Stimulated activated CD8-positive, alpha-beta memory T cell treated with anti-CD3 and anti-CD28 coated beads, Interleukin-15, amount 100 ng/mL, for 4 hours (primary cell): ENCODE measurements at places on chromosomes 2 and 18.

- DNase-seq, result no peak
Measured at GRCh38 chr2:240564561-240565332, 3.5 kb upstream of the RNPEPL1 start.

GRCh38 chr2:2108756-2109155, 222.3 kb downstream of the MYT1L start:
- no peak for DNase-seq

GRCh38 chr18:36035253-36035652, 32.1 kb downstream of the RPRD1A start:
- no peak for DNase-seq

DNA sequence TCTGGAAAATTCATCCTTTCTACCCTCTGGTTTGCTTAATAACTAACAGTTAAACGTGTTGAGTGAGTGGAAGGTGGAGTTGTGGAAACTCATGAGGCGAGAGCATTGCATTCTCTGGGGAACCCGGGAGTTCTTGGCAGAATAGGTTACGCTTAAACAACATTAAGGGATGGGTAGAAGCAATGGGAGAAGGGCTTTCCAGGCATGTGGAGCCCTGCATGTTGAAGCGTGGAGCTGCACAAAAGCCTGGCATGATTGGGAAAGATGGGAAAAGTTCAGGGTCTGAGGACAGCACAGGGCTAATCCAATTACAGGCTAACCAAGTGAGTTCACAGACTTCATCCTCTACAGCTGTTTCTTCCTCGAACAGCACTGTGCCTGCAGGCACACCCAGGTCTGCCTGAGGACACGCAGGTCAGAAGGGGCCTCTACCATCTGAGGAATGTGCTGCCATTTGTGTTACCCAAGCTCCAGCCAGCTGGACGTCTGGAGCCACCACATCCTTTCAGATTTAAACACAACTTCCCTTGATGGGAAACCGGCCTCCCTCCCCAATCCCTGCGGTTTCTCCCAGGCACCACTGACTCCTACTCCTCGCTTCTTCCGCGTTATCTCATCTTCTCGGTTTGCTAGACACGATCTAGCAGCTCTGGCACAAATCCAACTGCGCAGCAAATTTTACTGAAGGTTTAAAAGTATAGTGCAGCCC, 164.2 kb downstream of the ANTXR1 start:
- no peak for DNase-seq

DNA sequence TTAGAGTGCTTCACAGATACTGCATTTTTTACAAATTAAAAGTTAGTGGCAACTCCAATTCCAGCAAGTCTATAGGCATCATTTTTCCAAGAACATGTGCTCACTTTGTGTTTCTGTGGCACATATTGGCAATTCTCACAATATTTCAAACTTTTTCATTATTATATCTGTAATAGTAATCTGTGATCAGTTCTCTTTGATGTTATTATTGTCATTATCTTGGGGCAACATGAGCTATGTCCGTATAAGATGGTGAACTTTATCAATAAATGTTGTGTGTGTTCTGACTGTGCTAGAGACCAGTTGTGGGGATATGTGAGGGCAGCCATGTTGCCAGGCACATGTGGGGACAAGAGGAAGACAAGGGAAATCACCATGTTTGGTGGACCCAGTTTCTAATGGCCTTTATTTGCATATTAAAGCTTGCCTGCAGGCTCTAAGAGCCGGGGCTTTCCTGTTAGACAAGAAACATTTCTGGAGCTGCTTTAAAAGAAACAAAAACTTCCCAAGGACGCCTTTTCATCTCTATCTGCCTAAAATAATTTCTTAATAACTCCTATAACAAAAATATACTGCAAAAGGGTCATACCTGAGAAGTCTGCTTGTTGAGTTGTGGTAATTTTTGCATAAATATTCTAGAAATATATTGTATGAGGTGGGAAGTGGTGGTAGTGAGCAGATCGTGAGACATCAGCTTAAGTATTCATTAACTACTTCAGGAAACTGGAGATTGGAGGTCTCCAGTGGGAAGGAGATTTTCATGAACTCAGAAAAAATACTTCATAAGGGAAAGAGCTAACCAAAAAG, 37.2 kb downstream of the KYNU start:
- DNase-seq, result no peak

- DNase-seq, result no peak
Measured at GRCh38 chr2:230922951-230923717, 1.9 kb downstream of the GPR55 start.

DNA sequence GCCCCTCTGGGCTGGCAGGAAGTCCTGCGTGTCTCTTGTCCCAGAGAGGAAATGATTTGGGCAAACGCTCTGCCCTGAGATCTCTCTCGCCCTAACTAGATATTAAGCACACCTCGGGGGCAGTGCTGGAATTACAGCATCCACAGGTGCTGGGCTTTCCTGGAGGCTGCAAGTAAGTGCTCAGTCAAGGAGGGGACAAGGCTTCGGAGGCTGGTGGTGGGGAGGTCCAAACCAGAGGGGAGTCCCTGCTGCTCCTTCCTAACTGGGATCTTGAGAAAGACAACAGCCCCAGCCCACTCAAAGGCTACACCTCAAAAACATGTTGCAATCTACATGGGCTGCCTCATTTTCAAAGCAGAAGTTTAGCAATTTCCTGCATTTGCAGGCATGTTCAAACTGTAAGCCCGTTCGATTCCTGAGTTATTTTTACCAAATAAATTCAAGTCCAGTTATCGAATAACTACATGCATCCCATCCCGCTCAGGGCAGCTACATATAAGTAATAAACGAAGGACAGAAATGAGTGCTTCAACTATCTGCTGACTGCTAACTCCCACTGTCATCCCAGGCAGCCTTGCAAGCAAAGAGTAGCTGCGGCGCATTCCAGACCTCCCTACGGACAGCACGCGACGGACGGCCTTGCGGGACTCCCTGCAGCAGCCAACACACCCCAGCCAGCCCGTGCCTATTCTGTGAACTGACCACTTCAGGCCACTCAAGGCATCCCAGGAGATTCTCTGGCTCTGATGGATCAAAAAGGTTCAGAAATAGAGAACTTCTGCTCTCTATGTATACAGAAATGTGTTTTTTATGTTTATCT, 27.5 kb downstream of the ZNF516 start:
- DNase-seq, result no peak

- no peak for DNase-seq
Measured at GRCh38 chr2:34012715-34013302, 413.7 kb upstream of the FAM98A start.

DNA sequence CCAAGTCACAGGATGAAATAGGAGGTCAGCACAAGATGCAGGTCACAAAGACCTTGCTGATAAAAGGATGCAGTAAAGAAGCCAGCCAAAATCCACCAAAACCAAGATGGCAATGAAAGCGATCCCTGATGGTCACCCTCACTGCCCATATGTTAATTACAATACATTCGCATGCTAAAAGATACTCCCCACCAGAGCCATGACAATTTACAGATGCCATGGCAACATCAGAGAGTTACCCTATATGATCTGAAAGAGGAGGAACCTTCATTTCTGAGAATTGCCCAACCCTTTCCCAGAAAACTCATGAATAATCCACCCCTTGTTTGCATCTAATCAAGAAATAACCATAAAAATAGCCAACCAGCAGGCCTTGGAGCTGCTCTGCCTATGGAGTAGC, 709.8 kb downstream of the METTL4 start:
- no peak for DNase-seq

DNA sequence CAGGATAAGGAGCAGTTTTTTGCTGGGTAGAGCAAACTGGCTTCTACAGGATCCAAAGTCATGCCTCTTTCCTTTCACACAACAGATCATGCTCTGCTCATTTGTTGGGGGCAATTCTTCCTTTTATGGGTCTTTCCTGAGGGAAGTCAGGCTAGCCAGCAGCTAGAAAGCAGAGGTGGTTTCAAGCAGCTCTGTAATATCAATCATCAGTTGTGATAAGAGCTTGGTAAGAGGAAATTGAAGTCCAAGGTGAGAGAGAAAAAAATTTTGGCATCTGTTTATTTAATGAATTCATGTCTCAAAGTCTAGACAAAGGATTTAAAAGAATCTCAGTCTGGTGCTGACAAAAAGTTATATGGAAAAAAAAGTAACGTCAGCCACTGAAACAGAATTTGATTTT, 6.2 kb downstream of the TMEM87B start:
- no peak for DNase-seq

DNA sequence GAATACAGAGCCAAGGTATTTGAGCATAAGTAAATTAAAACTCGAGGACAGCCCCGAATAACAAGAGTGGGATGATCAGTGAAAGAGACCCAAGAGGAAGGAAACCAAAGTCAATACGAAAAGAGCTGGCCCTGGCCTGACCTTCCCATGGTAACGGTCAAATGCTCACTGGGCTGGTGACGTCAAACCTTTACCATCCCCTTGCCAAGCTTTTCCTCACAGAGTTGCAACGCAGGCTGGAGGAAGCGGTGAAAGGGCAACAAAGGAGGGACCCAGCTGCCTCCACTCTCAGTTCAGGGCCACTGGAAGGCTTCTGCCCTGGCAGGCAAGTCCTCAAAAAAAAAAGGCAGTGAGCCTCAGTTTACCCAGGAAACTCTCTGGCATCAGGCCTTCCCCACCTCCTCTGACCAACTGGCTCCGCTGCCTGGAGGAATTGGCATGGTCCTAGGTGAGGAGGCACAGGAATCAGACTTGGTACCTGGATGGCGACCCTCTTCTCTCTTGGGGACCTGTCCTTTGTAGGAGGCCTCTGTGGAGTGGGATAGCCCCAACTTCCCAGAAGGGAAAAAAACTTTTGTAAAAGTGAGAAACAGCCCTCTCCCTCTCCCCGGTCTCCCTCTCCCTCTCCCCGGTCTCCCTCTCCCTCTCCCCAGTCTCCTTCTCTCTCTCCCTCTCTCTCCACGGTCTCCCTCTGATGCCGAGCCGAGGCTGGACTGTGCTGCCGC, 212.4 kb downstream of the ANAPC1 start:
- no peak for DNase-seq

- DNase-seq, result no peak
Measured at GRCh38 chr18:3878401-3878800, 428.4 kb downstream of the TGIF1 start.

GRCh38 chr2:13067508-13067907, 350.8 kb downstream of the TRIB2 start:
- DNase-seq, result no peak

DNA sequence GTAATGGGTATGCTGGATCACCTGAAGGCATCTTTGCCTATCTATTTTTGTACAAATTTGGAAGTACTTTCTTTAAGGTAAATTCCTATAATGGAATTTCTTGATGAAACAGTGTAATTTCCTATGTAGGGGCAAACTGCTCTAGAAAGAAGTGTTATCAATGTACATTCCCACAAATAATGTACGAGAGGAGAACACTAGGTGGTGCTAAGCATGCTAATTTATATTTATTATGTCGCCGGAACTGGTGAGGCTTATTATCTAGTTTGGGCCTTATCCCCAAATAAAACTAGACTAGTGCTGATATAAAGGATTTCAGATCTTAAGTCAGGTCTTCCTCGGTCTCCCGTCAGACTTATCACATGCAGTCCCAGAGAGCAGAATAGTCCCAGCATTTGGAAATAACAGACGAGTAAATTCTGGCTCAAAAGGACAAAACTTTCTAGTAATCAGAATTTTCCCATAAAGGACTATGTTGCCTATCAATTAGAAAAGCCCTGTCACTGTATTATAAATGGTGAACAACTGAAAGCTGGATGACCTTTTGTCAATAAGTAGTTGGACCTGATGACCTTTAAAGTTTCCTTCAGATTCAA, 86.9 kb upstream of the RBBP8 start:
- DNase-seq, result no peak

DNA sequence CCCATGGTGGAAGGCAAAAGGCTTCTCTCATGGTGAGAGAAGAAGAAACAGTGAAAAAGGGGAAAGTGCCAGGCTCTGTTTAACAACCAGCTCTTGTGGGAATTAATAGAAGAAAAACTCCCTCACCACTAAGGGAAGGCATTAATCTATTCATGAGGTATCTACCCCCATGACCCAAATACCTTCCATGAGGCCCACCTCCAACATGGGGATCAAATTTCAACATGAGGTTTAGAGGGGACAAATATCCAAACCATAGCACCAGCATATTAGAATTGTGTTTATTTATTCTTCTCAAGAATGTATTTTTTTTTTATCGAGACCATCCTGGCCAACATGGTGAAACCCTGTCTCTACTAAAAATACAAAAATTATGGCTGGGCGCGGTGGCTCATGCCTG, 4.9 kb upstream of the CFLAR start:
- DNase-seq, result no peak

DNA sequence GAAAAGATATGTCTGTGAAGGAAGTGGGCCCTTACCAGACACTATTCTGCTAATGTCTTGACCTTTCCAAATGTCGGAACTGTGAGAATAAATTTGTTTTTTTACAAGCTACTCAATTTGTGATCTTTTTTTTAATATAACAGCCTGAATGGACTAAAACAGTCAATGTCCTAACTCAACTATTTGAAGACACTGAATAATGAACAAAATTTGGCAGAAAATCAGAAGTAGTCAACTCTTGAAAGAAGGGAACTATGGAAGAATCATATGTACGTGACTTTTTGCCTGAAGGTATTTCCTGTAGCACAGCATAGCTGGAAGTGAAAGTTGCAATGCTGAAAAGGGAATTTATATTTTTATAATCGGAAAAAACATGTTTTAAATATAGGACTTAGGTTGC, 351.8 kb upstream of the TFPI start:
- no peak for DNase-seq

DNA sequence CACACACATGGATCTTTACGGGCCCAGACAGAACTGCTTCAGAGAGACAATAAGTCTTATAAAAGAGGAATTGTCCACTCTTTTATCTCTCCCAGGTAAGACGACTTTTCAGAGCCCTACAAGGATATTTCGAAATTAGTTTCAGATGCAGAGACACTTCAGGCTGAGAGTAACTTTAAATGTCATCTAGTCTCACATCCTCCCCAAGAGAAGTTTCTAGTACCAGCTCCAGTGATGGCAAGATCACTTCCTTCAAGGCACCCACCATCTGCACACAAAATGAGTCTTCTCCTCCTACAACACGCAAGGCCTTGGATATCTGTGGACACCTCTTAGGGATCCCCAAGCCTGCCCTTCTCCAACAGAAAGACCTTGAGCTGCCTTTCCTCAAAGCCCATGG, 39.0 kb upstream of the KLHL29 start:
- no peak for DNase-seq

GRCh38 chr2:230459216-230459615, 43.2 kb downstream of the SP100 start:
- DNase-seq, result no peak

GRCh38 chr2:224982910-224983711, 59.2 kb downstream of the DOCK10 start:
- DNase-seq, result no peak

- no peak for DNase-seq
Measured at GRCh38 chr2:207868855-207869596, 99.3 kb upstream of the FZD5 start.

DNA sequence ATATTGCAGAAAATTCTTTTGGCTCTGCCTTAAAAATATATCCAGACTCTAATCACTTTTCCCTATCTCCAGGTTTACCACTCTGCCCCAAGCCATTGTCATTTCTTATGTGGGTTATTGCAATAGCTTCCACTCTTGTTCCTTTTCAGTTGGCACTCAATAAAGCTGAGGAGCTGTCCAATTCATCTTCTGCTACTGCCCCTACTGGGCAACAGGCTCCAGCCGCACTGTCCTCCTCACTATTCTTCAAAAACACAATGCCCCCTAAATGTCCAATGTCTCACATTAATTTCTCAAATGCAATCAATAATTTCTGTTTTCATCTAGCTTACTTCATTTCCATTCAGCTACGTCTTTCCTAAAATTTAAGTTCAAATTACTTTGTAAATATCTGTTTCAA, 1262.5 kb upstream of the CDH2 start:
- no peak for DNase-seq

- DNase-seq, result no peak
Measured at GRCh38 chr2:30686000-30686399, 121.2 kb downstream of the CAPN13 start.
